Fibroblast of lung (primary cell): ENCODE measurements at places on chromosomes 4 and X.

GRCh38 chr4:89175611-89176010 lies 64.3 kb downstream of the TIGD2 start:
- DNase-seq = no peak

GRCh38 chrX:906586-906985 lies 276.0 kb downstream of the SHOX start:
- DNase-seq = no peak

GRCh38 chr4:38489011-38489861 lies 174.8 kb upstream of the KLF3 start:
- peak; percentile 42 for DNase-seq

- peak; percentile 91 for DNase-seq
Measured at GRCh38 chrX:150731795-150732194, 38.6 kb downstream of the MTMR1 start.

DNA sequence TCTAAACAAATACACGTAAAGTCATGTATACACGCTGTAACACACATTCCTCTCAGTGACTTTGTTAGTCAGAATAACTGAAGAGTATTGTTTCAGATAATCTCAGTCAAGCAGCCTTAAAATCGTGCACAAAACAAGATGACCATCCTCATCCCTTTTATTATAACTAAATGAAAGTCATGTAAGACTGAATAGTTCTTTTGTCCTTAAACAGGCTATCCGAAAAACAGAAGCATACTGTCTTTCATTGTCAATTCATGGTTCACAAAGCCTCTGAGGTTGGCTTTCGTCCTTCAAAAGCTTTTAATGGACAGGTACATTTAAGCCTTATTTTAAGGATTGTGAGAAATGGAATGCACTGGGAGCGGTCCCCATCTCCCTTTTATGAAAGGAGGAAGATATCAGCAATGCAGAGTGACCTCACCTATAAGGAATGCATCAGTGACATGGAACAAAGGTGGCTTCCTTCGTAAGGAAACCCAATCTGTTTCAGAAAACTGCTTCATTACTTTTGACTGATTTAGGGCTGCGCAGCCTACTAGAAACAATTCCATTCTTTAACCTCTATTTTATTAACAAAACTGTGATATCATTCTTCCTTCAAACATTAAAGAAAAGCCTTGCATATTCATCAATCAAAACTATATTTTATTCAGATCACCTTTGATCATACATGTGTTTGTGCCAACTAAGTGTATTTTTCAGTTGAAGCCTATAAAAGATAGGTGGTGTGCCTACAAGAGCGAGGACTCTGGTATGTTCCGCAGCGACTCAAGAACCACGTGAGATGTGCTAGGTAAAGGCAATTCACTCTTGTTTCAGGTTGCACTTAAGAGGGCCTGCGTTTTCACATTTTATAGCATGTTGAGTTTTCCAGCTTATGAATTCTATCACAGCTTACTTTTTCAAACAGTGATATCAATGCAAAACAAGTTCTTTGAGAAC lies 19.2 kb downstream of the SH3RF1 start:
- peak; percentile 73 for DNase-seq

DNA sequence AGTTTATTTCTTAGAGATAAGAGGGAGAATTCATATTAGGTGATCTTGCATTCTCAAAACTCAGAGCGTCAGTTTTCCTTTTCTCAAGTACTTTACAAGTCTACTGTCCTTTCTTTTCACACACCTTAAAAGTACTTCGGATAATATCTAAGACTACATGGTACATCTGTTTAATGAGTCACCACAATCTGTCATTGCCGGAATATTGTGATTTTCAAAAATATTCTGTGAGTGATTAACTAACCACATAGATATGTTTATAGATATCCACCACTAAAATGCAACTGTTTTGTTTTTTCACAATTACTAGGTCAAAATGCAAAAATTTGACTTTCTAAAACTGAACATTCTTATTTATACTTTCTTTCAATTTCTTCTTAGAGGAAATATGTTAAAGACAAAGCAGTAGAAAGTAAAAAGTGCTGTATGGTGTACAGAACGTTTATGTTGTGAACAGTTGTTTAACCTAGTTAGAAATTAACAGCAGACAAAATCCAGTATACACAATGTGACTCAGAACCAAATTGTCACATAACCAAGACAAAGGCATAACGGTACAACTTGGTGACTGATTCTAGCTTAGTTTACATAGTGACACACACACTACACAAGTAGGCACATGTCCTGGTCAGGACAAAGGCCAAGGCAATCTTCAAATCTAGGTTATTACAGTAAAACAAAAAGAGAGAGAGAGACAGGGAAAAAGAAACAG lies 482.9 kb downstream of the NAF1 start:
- DNase-seq = no peak

- no peak for DNase-seq
Measured at GRCh38 chr4:110621328-110621812, 1.5 kb downstream of the PITX2 start.

- peak; percentile 93 for DNase-seq
Measured at GRCh38 chr4:112817933-112818593, 181.1 kb downstream of the LARP7 start.

GRCh38 chr4:14850455-14851097 lies 151.7 kb upstream of the CPEB2 start:
- no peak for DNase-seq

DNA sequence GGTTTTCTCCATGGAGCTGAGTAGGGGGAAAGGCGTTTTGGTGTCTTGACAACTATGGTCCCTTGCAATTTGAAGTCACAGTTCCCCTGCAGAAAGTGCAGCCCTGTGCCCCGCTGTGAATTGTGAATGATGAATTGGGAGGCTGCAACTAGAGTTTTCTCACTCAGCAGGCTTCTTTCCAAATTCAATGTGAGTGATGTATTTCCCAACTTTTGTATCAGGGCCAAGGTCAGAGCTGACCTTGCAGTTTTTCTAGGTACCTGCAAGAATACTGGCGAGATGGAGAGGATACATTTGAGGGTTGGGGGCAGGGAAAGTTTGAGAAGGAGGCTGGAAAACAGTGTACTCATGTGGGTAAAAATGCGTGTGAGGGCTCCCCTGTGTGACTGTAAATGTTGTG lies 11.7 kb downstream of the PHEX start:
- DNase-seq = no peak

- DNase-seq = peak; percentile 25
Measured at GRCh38 chr4:115090483-115091075, 22.8 kb downstream of the NDST4 start.

DNA sequence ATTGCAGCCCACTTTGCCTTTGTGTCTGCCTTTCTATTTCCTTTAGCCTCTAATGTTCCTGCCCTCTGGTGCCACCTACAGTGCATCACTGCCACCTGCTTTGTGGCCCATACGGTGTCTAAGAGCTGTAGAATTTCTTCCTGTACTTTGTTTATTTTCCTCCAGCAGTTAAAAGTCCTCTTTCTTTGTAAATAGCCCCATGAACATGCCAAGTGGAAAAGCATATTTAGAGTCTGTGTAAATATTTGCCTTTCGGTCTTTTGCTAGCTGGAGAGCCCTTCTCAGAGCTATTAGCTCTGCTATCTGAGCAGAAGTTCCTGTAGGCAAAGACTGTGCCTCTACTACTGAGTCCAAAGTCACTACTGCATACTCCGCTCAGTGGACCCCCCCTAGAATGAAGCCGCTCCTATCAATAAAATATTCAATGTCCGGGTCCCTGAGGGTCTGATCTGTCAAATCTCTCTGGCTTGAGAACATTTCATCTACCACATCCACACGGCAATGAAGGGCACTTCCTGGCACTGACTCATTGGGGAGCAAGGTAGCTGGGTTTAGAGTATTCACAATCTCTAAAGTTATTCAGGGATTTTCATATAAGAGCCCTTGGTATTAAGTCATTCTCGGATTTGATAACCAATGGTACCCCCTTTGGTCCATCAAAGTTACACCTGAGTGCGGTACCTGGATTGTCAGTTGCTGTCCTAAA lies 36.3 kb downstream of the SULT1E1 start:
- DNase-seq = no peak

- peak; percentile 17 for DNase-seq
Measured at GRCh38 chrX:31353095-31353494, 281.3 kb upstream of the FTHL17 start.

GRCh38 chr4:150278206-150278605 lies 200.0 kb downstream of the DCLK2 start:
- no peak for DNase-seq

GRCh38 chrX:134443020-134443419 lies 16.9 kb upstream of the HPRT1 start:
- DNase-seq = no peak

DNA sequence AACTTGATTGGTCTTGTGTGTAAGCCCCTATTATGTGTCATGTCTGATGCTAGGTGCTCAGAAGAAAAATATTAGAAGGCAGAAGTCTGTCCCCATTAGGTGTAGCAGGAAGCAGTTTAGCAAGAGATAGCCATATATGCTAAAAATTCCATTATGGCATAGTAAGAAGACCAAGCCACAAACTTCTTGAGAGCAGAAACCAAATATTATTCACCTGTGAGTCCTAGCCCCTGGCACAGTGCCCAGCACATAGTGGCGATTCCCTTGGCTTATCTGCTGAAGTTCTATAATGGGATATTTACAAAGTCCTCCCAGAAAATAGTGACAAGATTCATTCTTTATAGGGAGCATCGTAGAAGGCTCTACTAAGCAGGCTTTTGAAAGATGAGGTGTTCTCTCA lies 174.4 kb downstream of the RAB28 start:
- DNase-seq = no peak

DNA sequence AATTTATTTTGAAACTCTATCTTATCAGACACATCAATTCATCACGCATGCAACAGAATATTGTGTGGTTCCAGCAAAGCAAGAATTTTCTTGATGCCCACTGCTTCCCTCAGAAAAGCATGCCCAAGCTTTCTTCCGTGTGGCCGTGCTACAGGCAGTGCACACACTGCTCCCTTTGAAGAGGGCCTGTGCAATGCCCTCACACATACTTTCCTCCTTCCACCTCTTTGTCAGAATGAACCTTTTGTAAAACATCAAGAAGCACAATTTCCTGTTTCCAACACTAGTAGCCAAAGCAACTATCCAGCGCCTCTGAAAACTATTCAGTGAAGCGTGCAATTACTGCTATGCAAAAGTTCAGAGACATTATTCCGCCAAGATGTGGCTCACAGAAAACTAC lies 201.7 kb downstream of the NLGN4X start:
- DNase-seq = peak; percentile 10

DNA sequence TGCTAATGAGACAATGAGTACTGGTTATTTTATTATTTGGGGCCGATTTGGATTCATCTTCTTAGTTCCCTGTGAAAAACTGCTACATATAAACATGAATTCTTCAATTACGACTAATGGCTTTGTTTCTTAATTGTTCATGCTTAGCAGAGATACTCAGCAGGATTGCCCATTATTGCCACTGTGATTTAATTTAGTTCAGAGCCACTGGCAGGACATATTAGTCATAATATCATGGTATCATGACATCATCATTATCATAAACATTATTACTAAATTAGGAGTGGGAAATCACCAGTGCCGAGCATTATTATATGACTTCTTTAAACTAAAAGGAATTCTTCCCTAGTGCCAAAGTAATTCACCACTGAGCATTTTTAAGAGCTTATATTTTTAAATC lies 201.4 kb downstream of the SPOCK3 start:
- DNase-seq = peak; percentile 21

- no peak for DNase-seq
Measured at GRCh38 chr4:6277139-6277802, 7.6 kb downstream of the WFS1 start.

- no peak for DNase-seq
Measured at GRCh38 chr4:46934726-46935125, 25.7 kb upstream of the COX7B2 start.

DNA sequence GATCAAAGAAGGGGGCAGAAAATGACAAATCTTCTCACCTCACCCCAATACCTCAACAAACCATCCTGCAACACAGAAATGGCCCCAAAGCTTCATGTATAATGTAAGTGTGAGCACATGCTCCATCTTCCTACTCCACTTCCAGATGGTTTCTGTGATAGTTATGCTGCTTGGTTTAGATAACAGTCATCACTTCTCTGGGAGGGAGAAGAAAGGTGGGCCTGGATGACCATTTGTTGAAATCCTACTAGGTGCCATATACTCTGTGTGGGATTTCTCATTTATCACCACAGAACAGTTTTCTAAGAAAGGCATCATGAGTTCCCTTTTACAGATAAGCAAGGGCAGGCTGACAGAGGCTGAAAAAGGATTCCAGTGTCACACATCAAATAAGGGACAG lies 31.3 kb upstream of the NXF3 start:
- DNase-seq = no peak

- DNase-seq = no peak
Measured at GRCh38 chr4:52604215-52604614, 54.9 kb downstream of the USP46 start.

GRCh38 chr4:41058426-41058825 lies 155.9 kb downstream of the APBB2 start:
- no peak for DNase-seq

- DNase-seq = no peak
Measured at GRCh38 chr4:1359144-1359501, 12.1 kb downstream of the UVSSA start.

GRCh38 chr4:185640811-185641675 lies 105.7 kb upstream of the PDLIM3 start:
- peak; percentile 88 for DNase-seq

DNA sequence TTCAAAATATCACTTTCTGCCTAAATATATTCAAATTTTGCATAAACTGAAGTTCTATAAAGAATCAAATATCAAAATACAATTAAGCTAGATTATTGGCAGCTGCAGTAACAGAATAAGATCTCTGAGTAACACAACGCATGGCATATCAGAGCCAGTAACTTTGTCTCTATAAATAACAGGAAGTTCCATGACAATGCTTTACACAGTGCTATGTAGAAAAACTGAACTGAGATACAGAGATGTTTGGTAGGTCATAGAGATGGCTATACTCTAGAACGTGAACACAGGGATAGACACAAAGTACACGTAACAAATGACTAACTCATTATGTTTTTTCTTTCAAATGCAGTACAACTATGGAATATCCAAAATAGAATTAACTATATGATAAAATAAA lies 18.2 kb downstream of the UBE2D3 start:
- DNase-seq = no peak
